Psoas muscle (tissue), 8 donors: ENCODE measurements at places on chromosomes 5 and 9. TPM values are rescaled to one million over a fixed set of nuclear protein-coding genes. Genes with fewer than 3 reads are reported as not detected.

DNA sequence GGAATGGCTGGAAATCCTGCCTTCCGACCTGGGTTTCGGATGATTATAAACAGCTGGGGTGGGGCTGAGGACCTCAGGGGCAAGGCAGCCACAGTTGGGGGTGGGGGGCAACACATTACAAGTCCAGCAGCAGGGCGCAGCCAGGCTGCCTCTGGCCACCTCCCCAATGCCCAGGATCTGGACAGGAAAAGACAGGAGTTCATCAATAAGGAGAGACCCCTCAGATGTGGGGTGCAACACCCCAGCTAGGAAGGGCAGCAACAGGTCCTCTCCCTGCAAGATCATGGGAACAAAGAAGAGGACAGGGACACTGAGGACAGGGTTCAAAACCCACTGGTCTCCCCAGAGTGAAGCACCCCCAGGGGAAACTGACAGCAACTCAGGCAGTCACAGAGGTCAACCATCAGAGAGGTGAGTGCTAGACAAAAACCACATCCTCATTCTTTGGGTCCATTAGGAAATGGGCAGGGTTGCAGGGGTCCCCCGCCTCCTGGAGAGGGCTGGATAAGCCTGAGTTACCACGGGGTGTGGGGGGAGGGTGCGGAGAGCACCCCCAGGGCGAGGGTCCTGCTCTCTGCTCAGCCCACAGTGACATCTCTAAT, 33.5 kb downstream of the SEMA4D start:
- no peak for DNase-seq

MLLT3 gene
- 2.5 TPM for total RNA-seq

DNA sequence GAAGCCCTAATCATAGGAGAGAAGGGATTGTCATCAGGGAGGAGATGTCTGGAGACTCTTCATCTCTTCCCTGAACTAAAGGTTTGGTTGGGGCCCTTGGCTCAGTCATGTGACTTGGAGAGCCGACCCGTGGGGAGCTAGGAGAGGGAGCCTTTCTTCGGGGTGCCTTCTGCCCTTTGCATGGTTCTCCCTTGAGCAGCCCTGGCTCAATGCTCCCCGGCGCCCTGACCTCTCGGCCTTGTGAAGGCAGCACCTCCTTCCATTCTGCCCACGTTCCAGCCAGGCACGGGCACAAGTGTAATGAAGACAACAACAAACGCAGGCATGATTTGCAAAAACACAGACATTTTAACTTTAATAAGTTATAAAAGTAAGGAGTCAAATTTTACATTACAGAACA, 50.4 kb downstream of the ZNF354C start:
- DNase-seq, result no peak

TMEM232 gene
- total RNA-seq, result 0.38 TPM
